Stimulated activated CD4-positive, alpha-beta T cell treated with anti-CD3 and anti-CD28 coated beads, Interleukin-4, amount 100 ng/mL, for 1 hour (primary cell): ENCODE measurements at places on chromosomes 6 and 20.

- no peak for DNase-seq
Measured at GRCh38 chr20:47320990-47321805, 35.3 kb downstream of the ZMYND8 start.

- DNase-seq = no peak
Measured at GRCh38 chr6:703552-703951, 10.6 kb upstream of the EXOC2 start.

DNA sequence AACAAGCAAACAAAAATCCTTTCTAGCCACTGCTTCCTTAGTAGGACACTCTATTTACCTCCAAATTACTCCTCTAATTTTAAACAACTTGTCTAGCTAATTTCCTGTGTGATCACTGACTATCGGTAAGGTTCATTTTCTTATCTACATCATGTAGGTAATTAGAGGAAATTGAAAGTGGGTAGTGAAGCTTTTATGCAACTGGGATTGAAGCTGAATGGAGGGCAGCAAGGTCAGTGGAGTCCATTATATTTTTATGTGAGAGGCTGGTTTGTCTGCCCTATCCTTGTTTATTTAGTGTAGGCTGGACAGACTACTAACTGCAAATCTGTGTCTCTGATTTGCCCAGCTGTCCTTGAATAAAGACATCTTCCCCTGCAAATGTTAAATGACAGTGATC lies 88.5 kb upstream of the SIM1 start:
- no peak for DNase-seq

DNA sequence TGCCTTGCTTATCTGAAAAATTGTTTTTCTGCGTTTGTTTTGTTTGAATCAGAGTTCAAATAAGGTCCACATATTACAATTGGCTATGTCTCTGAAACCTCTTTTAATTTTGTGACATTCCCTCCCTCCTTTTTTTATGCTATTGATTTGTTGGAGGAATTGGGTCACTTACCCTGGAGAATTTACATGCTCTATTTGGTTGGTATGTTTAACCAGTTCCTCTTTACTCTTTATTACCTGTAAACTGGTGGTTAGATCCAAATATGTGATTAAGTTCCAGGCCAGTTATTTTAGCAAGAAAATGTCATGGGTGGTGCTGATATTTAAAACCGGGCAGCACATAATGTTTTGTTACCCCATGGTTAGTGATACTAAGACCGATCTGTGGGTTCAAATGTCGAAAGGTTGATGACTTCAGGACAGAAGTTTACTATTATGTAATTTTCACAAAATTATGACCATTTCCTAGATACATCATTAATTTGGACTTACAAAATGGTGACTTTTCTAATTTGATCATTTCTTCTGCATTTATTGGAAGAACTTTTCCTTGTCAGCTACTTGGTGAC lies 77.3 kb downstream of the KIZ start:
- DNase-seq = no peak

DNA sequence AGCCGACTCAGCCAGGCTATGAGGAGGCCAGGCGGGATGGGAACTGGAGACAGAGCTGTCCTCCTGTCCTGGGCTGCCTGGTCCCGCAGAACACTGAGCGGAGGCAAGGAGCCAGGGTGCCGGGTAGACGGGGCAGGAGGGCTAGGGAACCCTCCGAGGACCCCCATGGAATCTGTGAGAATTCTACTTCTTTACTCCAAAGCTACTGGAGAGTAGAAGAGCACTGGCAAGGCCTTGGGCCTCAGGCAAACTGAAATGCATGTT lies 14.9 kb downstream of the DACT2 start:
- DNase-seq = no peak

DNA sequence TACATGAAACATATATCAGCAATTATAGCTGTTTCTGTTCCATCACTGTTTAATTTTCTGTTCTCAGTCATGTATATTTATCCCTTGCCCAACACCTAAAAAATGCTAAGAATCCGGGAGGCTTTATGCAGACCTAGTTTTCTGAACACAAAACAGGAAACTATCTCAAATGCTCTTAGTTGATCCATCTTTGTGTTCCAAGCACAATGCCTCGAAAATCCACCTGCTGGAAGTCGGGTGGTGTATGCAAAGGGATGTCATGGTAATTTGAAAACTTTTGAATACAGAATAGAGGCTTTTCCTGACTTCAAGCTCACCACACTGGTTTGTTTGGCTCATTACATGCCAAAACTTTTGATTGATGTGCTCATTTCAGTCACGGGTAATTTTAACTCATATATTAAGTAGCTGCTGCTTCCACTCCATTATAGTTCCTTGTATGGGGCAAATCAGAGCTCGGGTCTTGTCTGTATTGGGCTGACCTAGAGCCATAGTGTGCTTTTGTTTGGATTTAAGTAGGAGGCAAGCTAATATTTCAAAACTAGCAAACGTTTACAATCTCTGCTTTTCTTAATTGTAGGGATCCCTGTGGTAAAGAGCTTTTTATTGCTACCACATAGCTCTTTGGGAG lies 646.5 kb upstream of the EPHA7 start:
- no peak for DNase-seq

DNA sequence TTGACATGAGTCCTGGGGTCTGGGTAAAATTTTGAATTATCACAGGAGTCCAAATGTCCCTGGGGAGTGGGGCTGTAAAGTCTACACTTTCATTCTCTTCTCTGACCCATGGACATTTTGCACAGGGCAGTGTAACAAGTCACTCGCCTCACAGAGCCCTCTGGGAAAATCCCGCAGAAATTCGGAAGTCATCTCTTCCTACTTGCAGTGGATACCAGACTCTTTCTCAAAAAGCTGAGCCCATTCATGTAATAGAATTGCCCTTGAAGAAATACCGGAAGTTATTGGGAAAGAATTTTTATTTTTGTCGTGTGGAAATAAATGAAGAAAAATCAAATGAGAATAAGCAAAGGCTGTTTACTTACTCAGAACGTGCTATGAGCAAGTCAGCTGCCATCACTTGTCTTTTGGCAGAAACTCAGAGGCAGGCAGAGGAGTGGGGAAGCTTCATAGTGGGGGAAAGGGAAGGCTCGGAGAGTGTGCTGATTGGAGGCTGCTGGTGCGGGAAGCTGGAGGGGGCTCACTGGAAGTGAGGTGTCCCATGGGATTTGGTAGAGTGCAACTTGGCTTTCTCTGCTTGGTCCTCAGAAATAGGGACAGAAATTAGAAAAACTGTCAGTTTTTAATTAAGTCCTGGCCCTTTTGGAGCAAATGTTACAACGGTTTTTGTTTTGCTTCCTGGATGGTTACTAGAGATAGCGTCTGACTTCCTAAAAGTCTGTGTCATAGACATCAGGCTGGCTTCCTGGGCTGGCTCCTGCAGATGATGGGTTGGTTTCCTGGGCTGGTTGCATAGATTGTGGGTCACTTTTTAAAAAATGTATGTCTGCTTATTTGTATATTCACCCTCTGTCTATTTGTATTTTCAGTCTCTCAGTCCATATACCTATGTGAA lies 79.8 kb upstream of the EEF1E1 start:
- no peak for DNase-seq

- no peak for DNase-seq
Measured at GRCh38 chr6:15626878-15627674, 35.8 kb downstream of the DTNBP1 start.

DNA sequence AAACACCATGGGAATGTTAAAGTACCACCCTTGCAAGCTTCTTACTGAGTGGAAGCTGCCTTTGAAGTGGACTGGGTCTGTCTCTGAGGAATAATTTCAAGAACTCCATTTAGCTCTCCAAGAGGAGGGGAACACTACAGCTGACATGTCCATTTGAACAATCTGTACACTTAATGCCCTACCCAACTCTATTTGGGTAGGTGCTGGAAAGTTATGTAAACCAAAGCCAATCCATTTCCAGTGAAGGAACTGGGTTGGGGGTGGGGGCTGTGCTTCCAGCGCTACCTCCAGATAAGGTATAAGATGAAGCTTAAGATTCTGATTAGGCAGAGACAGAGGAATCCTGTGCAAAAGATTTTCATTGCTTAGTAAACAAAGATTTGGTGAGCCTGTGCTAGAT lies 122.0 kb downstream of the TCP11 start:
- no peak for DNase-seq

GRCh38 chr6:97399208-97399607 lies 116.2 kb upstream of the MMS22L start:
- no peak for DNase-seq

DNA sequence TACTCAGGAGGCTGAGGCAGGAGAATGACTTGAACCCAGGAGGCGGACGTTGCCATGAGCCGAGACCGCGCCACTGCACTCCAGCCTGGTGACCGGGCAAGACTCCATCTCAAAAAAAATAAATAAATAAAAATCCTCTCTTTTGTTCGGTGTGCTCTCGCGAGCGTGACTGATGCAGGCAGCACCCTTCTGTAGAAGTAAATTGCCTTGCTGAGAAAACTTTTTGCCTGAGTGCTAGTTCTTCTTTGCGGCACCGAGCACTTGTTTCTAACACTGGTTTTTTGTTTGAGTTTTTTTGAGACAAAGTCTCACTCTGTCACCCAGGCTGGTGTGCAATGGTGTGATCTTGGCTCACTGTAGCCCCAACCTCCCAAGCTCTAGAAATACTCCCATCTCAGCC lies 30.5 kb downstream of the PLN start:
- no peak for DNase-seq

- DNase-seq = no peak
Measured at GRCh38 chr6:89501222-89501621, 68.3 kb downstream of the ANKRD6 start.

- no peak for DNase-seq
Measured at GRCh38 chr6:74731204-74731603, 474.6 kb downstream of the COL12A1 start.
